ENCODE measurements at places on chromosomes 12 and 14.

- DNase-seq, result no peak
Observed at GRCh38 chr14:64502456-64502855, 1.2 kb downstream of the ZBTB25 start.

GRCh38 chr12:2126676-2127406 is 74.1 kb downstream of the CACNA1C start:
- DNase-seq, result no peak

- DNase-seq, result no peak
Observed at GRCh38 chr12:51005671-51006070, 20.5 kb downstream of the SLC11A2 start.

- no peak for DNase-seq
Observed at GRCh38 chr12:60279221-60279620, 683.4 kb downstream of the SLC16A7 start.

- DNase-seq, result no peak
Observed at GRCh38 chr12:14691560-14691959, 4.8 kb downstream of the GUCY2C start.

- no peak for DNase-seq
Observed at GRCh38 chr12:109131154-109132050, 15.0 kb downstream of the ACACB start.

- no peak for DNase-seq
Observed at GRCh38 chr12:19872621-19873540, 433.6 kb downstream of the AEBP2 start.

- no peak for DNase-seq
Observed at GRCh38 chr12:112823582-112824149, 32.1 kb downstream of the RPH3A start.

DNA sequence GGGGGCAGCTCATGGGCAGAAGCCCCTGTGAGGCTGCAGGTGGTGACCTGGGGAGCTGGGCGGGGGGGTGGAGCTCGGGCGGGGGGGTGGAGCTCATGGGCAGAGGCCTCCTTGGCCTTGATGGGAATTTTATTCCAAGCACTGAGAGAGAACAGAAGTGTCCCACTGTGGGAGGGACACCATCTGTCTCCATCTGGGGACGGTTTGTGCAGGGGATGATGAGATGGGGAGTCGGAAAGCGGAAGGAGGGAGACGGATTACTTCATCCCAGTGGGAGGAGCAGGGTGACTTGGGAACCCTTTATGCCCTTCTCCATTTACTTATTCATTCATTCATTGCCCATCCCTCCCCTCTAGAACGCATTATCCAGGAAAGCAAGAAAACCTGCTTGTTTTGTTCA is 304.7 kb downstream of the ADGRD1 start:
- no peak for DNase-seq

DNA sequence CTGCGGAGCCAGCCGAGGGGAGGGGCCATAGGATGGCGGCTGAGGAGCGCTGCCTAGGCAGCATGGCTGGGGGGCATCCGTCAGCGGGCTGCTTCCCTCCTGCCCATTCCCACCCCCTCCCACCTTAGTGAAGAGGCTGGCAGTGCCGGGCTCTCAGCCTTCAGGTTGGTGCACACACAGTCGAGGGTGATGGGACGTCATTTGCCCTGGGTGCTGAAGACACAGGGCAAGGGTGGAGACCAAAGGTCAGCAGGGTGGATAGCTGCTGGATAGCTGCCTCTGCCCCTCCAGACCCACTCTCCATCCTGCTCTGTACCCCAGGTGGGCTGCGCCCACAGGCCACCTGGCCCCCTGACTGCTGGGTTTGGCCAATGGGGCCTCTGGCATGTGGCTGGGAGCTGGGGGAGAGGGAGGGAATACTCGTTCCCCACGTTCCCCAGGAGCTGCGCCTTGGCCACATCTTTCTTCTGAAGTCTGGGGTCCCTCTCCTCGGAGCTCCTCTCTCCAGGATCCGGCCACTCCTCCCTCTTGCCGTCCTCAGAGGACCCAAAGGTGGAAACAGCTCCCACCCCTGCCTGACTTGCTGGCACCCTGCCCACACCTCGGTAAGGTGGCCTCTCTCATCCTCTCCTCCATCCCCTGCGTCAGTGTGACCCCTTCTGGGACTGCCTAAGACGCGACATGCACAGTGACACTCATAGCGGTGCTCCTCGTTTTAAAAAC is 11.2 kb upstream of the CDC42BPB start:
- DNase-seq, result no peak

DNA sequence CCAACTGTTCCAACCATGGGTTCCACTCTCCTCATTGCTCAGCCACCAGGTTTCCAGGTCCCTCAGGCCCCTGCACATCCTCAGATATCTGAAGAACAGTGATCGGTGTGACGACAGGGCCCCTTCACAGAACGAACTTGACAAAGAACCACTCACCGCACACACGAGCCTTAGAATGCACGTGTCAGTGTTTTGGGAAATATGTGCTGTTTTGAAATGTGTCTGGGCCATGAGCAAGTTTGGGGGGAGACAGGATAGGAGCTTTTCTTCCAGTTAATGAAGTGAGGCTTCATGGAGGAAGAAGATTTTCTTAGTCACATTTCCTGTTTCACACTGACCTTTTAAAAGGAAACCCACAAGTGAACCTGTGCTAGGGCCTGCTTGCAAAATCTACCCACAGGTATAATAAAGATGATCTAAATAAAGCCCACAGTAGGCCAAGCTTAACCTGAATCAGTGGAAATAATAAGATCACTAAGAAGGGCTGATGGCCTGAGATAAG is 58.6 kb downstream of the ZFP36L1 start:
- DNase-seq, result no peak

DNA sequence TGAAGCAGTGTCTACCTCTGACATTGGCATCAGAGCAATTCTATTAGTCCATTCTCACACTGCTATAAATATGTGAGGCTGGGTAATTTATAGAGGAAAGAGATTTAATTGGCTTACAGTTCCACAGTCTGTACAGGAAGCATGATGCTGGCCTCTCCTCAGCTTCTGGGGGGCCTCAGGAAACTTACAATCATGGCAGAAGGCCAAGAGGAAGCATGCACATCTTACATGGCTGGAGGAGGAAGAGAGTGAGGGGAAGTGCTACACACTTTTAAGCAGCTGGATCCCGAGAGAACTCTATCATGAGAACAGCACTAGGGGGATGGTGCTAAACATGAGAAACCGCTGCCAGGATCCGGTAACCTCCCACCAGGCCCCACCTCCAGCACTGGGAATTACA is 25.7 kb upstream of the SEL1L start:
- DNase-seq, result no peak

DNA sequence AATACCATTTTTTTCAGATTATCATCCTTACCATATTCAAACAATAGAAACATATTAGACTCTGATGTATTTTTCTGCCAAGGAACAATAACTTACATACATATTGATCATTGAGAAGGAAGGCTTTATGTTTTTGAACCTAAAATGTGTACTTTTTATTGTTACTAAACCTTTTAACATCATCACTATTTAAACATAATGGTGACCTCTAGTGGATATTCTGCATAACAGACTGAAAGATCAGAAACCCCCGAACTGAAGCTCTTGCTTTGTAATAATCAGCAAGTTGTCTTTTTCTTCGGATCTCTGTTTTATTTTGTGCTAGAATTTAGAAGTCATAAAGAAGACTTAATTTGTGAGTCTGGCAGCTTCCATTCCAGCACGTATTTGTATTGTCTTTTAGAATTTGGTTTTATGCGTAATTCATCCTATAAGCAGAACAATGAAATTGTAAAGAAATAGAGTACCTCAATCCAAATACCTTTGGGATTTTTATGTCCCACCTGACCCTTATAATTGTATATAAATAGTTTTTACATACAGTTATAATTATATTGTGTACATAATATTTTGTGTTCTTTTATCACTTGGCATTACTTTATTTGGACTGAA is 125.9 kb upstream of the ATF1 start:
- no peak for DNase-seq

DNA sequence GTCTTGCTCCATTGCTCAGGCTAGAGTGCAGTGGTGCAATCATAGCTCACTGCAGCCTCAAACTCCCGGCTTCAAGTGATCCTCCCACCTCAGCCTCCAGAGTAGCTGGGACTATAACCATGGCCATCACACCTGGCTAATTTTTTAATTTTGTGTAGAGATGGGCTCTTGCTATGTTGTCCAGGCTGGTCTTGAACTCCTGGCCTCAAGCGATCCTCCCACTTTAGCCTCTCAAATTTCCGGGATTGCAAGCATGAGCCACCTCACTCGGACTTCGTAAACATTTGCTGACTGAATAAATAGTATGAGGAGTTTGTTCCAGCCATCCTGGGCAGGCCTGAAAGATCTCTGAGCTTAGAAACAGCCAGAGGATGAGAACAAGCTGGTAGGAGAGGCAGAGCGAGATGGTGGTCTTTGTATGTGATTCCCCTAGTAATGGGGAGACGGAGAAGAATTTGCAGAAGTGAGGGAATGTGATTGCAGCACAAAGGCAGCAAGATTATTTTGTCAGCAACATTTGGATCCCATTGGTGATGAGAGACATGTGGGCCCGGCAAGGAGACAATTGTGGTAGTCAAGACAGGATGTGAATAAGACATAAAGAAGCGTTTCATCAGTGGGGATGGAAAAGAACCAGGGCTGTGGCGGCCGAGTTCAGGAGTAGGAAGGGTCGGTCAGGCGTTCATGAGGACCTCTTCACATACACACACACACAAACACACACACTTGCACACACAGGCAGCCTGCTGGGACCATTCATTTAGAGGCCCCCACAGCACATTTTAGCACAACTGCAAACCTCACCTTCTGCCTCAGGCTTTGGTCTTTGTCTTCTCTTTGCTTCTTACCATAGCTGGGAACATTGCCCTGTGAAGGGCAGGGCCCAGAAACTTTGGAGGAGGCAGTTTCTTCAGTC is 155.5 kb downstream of the ZFP36L1 start:
- no peak for DNase-seq

DNA sequence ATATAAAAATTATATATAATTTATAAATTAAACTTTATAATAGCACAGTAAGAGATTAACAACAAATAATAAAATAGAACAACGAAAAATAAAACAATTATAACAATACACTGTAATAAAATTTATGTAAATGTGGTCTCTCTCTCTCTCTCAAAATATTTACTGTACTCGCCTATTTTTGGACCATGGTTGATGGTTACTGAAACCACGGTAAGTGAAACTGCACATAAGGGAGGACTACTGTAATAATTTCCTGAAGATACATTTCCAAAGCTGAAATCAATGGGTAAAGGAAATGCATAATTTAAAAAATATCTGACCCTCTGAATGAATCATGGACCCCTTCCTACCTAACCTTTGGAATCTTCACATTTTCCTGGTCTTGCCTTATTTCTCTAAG is 48.9 kb downstream of the NTN4 start:
- no peak for DNase-seq

DNA sequence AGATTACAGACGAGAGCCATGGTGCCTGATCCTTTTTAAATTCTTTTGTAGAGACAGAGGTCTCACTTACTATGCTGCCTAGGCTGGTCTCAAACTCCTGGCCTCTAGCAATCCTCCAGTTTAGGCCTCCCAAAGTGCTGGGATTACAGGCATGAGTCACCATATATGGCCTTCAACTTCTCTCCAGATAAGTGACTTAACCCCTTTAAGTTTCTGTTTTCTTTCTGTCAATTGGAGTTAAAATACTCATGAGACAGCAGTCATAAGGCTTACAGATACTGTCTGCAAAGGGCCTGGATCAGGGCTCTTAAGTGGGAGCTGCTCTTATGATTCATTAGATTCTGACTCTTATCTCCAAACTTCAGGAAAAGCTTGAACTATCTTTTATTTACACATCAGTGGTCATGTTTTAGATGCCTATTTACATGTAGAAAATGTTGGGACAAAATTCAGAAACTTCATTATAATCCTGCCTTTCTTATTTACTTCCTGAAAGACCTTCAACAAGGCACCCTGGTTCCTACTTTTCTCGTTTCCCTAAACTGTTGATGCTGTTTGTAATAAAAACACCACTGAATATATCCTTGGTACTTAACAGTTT is 271.5 kb upstream of the TBX3 start:
- no peak for DNase-seq

- peak; percentile 23 for DNase-seq
Observed at GRCh38 chr14:63857466-63858030, 4.7 kb downstream of the SYNE2 start.

GRCh38 chr12:124909831-124910560 is 4.5 kb downstream of the UBC start:
- DNase-seq, result no peak

- DNase-seq, result no peak
Observed at GRCh38 chr14:85616386-85616885, 86.5 kb downstream of the FLRT2 start.
